ENCODE measurements at places on chromosomes 1 and 21.

- no peak for DNase-seq
Observed at GRCh38 chr1:35461966-35462651, 95.1 kb downstream of the KIAA0319L start.

GRCh38 chr1:87706203-87706602, 377.5 kb downstream of the LMO4 start:
- DNase-seq, result no peak

DNA sequence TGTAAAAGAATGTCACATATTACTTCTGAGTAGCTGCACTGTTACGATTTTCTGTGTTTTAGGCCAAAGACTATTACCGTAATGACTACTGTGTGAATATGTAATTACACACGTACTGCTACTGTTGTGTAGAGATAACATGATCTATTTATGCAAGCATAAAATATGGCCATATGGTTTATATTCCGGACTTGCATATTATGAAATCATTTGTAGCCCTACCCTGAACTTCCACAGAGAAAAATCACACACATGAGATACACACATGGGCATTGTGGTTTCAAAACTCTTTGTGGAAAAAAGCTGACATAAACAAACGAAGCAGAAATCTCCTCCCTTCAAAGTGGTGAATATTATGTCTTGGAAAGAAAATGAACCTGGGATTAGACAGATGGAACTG, 373.0 kb upstream of the ADAMTS5 start:
- DNase-seq, result no peak

- DNase-seq, result no peak
Observed at GRCh38 chr1:111597426-111597825, 22.2 kb upstream of the RAP1A start.

- DNase-seq, result no peak
Observed at GRCh38 chr1:116912846-116913245, 3.1 kb downstream of the PTGFRN start.

- DNase-seq, result no peak
Observed at GRCh38 chr21:42632336-42632751, 21.1 kb upstream of the PDE9A start.

DNA sequence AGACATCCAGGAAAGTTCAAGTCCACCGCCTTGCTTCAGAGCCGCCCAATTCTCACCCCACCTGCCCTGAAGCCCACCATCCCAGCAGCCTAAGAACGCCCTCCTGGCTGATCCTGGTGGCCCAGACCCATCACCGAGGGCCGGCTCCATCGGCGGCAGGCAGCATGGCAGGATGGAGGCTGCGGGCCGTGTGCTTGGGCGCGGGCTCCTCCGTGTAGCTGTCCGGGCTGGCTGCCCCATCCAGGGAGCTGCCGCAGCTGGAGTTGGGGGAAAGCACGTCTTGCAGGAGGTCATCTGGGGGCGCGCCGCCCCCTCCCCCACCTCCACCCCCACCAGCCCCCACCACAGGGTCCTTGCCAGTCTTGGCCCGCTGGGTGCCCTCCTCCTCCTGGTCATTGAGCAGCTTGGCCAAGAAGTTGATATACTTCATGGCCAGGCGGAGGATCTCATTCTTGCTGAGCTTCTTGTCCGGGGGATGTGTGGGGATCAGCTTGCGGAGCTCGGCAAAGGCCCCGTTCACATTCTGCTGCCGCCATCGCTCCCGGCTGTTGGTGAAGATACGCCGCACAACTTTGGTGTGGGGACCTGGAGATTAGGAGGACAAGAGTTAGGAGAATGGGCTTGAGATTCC, 12.3 kb downstream of the TAL1 start:
- DNase-seq, result no peak

DNA sequence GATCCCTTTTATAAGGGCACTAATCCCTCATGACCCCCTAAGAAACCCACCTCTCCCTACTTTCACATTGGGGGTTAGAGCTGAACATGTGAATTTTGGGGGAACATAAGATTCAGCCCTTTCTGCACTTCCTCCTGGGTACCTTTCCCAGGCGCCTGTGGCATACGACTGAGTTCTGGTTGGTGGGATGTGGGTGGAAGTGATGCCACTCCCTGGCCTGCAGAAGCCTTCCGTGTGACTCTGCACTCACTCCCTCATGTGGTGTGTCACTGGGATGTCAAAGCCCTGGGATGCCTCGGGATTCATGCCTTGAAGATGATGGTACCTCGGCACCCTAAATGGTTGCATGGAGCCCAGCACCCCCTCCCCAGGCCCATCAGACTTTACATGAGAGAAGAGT, 28.3 kb upstream of the VASH2 start:
- no peak for DNase-seq

- DNase-seq, result no peak
Observed at GRCh38 chr1:157652859-157653493, 47.6 kb downstream of the FCRL3 start.

DNA sequence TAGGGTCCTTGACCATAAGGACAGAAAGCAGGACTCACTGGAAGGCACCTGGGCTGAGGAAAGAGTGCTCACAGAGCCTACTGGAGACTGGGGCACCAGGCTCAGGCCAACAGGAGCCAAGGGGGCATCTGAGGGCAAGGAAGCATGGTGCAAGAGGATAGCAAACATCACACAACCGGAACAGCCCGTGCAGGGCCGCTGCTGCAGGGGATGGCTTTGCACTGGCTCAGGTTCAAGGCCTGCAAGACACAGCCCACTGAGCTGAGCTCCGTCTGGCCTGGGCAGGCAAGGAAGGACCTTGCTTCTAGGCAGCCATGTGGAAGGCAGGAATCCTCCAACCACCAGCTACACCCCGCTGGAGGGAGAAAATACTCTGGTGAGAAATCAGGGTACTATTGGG, 59.8 kb upstream of the KIF26B start:
- no peak for DNase-seq

DNA sequence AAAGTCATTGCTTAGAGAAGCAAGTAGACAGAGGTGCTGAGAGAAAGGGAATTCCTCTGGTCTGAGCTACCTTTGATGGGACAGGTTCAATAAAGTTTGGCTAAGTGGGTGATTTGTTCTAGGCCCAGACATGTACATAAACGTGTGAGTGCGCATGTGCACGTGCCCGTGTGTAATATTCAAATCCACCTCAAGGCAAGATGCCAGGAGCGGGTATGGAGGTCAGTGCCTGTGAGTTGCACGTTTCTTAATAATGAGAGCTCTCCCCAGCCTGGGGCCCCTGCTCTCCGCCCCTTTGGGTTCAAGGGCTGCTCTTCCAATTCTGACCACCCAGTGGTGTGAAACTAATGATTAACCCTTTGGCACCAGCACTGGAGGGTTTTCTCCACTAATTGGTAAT, 53.8 kb upstream of the LMO4 start:
- DNase-seq, result no peak

DNA sequence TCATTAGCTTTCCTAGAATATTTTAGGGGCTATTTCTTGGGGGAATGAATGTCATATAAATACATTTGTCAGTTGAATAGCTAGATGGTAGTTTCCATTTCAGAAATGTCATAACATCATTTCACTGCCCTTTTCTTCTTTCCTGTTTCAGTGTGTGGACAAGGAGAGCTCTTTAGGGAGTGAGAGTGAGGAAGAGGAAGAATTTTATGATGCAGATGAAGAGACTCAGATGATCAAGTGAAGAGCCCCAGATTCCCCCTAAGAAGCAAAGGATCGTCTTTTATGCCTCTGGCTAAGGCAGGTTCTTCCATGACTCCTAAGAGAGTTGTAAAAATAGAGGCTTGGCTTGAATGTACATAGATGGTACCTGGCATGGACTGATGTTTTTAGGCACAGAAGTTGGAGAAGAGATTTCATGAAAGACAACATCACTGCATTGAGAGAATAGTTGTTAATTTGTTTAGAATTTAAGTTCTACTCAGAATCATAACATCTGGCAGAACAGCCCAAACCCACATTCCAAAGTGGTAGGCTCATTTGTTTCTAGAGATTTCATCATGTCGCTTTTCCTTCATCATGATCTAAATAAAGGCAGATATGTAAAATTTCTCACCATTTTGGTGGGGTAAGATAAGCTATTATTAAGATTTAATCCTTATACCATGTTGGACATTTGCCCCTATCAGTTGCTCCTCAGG, 44.2 kb upstream of the MAB21L3 start:
- DNase-seq, result no peak

DNA sequence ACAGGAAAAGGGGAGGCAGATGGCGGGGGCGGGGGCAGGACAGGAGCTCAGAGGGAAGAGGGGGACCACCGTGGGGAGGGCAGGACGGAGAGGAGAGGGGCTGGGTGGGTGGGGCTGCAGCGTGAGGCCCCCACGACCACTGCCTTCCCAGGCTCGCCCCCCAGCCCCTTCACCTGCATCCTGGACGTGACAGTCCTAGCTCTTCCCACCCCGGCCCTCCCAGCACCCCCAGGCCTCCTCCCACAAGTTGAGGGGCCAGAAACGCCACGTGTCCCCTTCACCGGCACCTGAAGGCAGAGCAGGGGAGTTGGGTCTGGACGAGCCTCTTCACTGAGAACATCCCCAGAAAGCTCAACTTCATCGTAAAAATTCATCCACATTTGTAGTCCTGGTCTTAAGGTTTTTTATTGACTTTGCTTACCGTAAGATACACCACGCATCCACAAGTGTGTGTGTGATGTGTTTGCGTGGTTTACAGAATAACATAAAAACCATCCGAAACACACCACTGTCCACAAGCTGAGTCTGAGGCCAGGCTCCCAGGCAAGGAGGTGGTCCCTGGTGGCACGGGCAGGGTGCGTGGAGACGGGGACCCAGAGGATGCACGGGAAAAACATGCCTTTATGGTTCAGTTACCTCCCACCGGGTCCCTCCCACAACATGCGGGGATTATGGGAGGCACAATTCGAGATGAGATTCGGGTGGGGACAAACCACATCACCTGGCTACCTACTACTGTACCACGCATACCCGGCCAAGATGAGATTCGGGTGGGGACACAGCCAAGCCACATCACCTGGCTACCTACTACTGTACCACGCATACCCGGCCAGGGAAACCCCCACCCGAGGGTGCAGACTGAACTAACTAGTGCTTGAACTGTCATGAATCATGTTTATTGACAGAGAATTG, 13.9 kb upstream of the COL18A1 start:
- no peak for DNase-seq

DNA sequence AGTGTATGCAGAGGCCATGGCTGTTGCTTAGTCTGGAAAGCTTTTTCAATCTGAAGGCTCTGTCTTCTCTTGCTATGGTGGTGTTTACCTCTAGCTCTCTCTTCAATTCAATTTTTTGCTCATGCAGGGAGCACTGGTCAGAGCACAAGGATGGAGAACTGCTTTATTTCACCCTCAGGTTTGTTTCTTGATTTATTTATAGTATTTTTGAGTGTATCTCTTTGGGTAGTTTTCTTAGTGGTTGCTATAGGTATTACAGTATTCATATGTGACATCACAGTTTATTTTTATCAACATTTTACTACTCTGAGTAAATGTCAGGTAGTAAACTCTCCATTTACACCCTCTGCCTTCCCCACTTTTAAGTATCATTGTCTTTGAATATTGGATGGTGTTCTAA, 147.9 kb downstream of the RASAL2 start:
- DNase-seq, result no peak

DNA sequence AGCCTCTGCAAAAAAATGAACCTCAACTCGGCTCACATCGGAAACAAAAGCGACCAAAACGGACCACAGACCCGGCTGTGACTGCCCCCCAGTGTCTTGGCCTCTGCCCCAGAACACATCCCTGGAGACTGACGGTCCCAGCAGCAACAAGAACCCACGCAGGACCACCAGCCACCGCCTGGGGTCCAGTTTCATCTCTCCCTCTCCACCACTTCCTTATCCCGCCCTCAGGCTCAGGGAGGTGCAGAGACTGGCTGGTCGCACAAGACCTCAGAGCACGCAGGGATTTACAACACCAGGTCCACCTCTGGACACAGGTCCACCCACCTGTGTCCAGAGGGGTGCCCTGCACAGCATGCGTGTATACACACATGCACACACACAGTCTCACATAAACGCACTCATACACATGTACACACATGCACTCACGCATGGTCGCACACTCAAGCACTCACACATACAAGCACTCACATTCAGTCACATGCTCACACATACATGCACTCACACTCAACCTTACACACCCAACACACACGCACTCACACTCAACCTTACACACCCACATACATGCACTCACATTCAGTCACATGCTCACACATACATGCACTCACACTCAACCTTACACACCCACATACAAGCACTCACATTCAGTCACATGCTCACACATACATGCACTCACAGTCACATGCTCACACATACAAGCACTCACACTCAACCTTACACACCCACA, 18.6 kb upstream of the TMEM52 start:
- DNase-seq, result no peak

- DNase-seq, result no peak
Observed at GRCh38 chr1:23376890-23377811, 7.5 kb upstream of the ZNF436 start.

DNA sequence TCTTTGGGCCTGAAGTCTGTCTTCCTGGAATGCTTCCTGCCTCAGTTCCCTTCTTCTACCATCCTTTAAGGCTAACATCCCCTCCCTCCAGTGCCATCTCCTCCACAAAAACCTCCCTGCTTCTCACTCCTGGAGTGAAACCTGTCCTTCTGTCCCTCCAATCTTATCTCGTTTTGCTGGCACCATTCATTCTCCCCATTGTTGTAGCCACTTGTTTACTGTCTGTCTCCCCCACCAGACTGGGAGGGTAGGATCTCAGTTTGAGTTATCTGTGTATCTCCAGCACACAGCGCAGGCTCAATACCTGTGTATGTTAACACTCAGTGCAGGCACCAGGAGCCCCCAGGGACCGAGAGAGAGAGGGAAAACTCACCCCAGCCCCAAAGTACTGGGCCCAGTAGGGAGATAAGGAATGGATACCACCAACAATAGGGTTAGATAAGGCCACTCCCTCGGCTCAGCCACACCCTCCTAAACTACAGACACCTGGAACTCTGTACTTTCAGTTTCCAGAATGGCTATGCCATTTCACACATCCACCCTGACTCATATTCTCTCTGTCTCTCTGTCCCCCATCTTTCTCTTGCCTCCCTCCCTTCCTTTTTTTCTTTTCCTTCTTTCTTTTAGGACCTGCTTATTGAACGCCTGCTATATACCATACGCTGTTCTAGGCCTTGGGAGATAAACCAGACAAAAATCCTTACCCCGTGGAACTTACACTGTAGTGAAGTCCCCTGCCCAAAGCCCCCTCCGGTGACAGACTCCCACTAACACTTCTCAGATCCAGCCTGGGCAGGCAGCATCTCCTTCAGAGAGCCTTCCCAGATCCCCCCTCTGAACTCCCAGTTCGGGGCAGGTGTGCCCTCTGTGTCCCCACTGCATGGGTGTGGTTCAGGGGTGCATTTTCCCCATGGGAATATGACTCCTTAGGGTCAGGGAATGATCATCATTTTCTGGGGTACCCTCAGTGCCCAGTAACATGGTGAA, 3.3 kb upstream of the SSBP3 start:
- no peak for DNase-seq

All from stimulated activated CD8-positive, alpha-beta memory T cell treated with anti-CD3 and anti-CD28 coated beads, Interleukin-4, amount 100 ng/mL, for 4 hours (primary cell).